ENCODE measurements at places on chromosomes 16 and 17.

GRCh38 chr16:1159973-1160772 is 7.3 kb downstream of the CACNA1H start:
- no peak for DNase-seq

DNA sequence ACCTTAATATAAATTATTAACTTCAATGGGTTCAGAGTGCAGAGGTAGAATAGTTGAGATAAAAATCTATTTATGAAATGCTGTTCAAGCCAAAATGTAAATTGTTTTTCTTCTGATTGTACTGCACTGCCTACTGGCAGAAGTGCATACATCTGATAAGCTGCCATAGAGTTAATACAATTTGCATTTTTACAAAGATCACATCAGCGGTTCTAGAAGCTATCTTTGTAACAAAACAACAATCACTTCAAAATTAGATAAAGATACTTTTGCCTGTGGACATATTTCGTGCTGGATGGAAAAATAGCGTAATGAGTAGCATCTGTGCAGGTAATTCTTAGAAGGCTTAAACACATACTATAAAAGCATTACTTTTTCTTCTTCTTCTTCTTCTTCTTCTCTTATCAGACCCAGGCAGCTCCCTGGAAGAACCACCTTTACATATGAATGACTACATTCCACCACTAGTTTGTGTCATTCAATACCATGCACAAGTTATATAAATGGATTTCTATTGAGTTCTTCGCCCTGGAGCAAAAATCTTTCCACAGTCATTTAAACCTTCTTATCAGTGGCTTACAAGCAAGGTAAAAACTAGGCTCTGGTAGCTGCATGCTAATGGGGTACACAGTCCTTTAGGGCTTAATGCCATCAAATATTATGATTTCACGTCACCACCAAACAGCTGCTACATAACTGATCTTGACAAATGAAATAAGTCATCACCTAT is 47.0 kb downstream of the SYNRG start:
- DNase-seq: no peak

GRCh38 chr16:15854906-15855703 is 1.7 kb downstream of the MYH11 start:
- DNase-seq: no peak

GRCh38 chr17:81665205-81666091 is 957 bp downstream of the OXLD1 start:
- DNase-seq: no peak

GRCh38 chr17:18017958-18018357 is 21.0 kb downstream of the ATPAF2 start:
- DNase-seq: no peak

DNA sequence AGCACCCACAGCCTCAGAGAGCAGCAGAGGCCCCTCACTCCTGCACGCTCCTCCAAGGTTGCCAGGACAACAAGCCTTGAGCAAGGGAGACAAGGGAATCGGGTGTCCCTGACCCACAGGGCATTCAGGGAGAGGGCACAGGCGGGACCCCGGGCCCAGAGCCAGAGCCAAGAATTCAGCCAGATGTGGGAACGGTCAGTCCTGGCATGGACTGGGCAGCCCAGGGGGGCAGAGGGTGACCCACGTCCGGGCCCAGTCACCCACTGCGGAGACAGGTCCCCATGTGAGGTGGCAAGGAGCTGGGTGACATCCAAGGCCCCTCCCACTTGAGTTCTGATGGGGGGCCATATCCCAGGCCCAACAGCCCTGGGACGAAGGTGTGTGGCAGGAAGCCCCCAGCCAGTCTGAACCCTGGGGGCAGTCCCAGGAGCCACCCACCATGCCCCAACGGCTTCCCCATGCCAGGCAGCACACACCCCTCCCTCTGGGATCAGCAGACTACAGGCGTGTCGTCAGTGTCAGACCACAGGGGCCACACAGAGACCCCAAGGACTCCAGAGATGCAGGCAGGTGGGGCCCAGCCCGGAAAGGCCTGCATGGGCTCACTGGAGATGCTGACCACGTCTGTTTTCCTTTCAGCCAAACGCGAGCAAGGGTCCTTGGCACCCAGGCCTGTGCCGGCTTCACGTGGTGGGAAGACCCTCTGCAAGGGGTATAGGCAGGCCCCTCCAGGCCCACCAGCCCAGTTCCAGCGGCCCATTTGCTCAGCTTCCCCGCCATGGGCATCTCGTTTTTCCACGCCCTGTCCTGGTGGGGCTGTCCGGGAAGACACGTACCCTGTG is 23.0 kb downstream of the USP6 start:
- DNase-seq: no peak

GRCh38 chr16:3054965-3055733 is 8.8 kb downstream of the MMP25 start:
- no peak for DNase-seq

DNA sequence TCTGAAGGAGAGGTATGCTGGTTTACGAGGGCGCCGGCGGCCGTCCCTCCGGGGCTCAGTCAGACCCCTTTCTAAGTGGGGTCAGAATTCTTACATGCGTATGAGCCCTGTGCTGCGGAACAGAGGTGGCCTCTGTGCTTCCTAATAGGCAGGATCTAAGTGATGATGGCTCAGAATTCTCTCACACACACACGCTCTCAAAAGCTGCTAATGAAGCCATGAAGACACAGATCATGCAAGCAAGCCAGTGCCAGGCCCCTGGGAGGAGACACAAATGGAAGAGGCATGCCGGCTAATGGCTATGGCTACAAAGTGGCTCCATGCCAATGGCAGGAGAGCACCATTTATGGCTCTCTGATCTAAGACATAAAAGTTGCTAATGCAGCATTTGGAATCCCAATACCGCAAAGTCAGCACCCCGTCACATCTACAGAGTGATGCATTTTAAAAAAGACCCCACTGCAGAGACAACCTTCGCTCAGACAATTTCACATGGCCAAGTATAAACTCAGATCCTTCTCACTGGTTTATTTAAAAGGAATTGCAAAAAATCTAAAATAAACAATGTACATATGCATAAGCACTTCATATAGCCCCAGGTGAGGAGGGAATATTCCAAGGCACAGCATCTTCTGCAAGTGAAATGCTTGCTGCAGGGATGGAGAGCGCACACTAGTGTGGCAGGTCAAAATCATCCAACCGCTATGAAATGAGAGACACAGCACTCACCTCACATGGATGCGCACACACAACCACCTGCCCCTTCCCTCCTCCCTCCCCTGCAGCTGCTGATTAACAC is 24.5 kb downstream of the NPLOC4 start:
- no peak for DNase-seq

DNA sequence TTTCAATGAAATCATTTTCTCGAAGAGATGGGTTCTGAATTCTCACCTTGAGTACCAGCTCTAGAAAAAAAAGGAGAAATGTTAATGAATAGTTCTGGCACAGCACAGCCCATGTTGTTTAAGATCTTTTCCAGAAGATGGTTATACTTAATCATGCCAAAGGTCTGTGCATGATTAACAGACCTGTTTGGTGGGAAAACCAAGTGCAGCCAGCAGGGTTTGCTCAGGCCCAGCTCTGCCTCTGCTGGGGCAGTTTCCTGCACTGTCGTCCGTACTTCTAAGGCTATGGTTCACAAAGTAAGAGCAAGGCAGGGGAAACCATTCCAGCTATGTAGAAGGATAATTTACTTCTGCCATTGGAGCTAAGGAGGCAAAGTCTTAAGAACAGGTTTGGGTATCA is 10.7 kb downstream of the ANKRD40 start:
- DNase-seq: no peak

DNA sequence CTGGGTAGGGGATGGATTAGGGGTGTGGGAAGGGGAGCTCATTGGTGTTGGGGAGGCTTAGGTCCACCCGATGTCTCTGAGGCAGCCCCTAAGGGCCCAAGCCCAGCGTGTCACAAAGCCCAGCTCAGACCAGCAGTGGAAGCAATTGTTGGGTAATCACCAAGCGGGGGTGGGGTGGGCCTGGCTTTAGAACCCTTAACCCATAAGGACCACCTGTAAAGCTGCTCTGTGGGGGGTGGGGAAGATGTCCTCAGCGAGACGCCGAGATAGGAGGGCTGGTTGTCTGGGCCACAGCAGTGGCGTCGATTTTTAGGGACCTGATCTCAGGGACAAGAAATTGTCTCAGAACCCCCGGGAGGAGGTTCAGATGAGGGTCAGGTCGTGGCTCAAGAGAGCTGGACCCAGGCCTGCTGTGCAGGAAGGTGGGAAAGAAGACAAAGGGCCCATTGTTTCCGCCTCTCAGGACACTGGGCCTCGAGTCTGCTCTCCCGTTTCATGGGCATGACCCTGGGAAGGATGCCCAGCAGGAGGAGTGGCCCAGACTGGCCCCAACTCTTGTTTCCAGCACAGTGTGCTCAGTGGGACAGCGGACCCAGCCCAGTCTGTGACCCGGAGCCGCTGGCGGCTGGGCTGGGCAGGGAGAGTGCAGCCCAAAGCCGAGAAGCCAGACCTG is 15.9 kb downstream of the ST6GALNAC2 start:
- no peak for DNase-seq

DNA sequence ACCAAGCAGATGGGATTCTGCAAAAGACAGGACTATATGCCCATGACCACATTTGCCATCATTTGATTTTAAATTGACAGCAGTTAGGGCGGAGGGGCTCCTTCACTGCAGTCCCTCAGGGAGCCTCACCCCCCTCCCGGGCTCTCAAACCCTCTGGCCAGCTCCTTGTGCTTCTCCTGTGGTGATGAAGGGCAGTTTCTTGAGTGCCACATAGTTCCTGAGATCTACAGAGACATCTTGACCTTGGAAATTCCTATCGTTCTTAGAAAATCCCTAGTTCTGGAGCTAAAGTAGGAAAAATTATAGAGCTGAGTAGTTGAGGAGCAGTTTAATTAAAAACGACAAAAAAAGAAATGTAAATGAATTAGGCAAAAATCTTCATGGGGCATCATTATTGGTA is 231.5 kb downstream of the CCDC182 start:
- no peak for DNase-seq

DNA sequence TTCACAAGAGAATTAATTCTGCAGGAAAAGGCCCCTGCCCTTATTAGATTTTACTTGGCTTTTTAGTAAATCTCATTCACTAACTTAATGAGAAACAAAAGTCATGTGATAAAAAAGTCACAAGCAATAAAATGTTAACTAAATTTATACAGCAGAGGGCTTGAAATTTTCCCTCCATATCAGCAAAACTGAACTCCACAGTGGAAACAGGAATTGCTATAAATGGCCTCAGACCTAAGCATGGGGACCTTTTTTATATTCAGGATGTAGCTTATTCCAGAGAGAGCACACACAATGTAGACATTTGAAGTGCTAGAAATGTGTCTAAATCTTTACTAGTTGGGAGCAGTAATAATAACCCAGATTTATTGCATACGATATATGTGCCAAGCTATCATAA is 291.5 kb downstream of the C16orf95 start:
- DNase-seq: no peak

All from stimulated activated CD8-positive, alpha-beta memory T cell treated with anti-CD3 and anti-CD28 coated beads, Interleukin-4, amount 100 ng/mL, for 1 hour (primary cell).